DMS 273 treated with DMSO at 0.1 percent for 48 hours (cell line): ENCODE measurements at places on chromosomes 3 and 15.

GRCh38 chr3:79162653-79163052, 605.1 kb downstream of the ROBO1 start:
- no peak for DNase-seq

DNA sequence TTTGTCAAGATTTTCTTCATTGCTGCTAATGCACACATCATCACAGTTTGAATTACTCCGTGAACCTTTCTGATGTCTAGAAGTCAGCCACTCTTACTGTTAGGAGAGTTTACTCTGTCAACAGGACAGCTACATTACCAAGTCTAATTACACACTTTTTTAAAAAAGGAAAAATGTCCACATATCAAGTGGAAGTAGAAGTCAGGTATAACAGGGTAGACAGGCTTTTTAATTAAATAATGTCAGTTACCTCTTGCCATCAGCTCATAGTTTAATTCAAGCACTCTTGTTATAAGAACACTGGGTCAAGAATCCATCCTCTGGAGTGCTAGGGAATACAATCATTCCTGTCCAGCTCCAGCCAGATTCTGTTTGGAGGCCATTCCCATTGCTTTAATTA, 232.8 kb downstream of the TAFA4 start:
- no peak for DNase-seq

DNA sequence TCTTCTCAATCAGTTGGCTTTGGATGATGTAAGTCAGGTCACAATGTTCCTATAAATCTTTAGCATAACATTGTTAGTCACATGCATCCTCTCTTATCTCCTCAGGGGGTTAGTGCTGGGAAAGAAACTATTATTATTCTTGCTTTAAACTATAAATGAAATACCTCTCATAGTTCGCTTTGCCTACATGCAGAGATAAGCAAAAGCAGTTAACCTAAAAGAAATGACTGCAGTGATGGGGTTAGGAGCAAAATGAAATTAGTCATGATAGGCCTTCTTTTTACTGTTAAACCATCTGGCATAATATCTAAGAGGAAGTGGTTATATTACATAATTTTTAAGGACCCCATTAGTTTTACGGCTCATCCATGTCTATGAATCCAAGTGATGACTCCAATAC, 91.7 kb upstream of the IGSF10 start:
- DNase-seq = no peak

- DNase-seq = no peak
Measured at GRCh38 chr3:35785234-35785888, 146.0 kb downstream of the ARPP21 start.

GRCh38 chr15:56076640-56077039, 83.2 kb upstream of the NEDD4 start:
- DNase-seq = peak; percentile 43

GRCh38 chr3:27326629-27327545, 42.3 kb downstream of the NEK10 start:
- DNase-seq = no peak

DNA sequence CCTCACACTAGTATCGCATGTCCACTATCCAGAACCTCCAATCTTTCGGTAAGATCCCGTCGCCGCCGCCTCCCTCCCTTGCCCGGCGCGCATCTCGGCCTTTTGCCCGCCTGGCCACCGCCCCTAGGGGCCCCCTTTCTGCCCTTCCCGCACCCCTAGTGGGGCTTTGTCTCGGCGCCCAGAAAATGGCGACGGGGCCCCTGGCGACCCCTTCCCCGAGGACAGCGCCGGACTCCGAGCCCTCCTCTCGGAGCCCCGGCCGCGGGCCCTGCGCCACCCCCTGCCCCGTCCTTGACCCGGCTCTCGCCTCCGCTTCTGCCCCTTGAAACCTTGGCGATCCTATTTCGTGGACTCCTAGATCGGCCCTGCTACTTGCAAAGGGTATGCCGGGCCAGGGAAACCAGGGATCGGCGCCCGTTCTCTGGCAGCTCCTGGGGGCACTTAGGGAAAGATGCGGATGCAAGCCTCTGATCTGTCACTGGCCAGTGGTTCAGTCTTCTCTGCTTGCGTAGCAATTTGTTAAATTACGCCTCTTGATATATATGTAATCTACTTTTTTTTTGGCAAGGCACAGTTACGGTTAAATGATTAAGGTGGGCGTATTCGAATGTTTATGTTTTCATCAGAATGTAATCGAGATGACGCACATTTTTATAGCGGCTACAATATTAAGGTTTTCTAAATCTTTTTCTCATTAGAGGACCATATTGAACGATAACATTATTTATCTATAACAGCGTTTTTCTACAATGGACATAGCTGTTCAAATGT, 603 bp downstream of the EIF1B start:
- DNase-seq = no peak

GRCh38 chr3:145903472-145904013, 257.4 kb downstream of the PLOD2 start:
- DNase-seq = no peak

GRCh38 chr3:51373658-51374421, 11.3 kb upstream of the MANF start:
- no peak for DNase-seq

DNA sequence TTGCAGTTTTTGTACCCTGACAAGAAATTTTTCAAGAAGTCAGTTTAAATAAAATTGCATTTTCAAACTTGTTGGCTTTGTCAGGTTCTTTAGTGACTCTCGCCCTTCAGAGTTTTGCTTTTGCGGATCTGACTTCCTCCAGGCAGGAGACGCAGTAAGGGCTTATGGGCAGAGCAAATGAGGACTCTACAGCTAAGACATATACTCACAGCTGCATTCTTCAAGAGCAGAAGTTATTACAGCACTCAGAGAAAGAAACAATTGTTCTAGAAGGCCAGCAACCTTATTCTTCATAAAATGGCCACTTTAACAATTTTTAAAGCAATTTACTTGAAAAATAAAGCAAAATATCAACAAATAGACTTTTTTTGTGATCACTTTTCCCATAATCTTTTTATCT, 438.8 kb upstream of the THRB start:
- no peak for DNase-seq

DNA sequence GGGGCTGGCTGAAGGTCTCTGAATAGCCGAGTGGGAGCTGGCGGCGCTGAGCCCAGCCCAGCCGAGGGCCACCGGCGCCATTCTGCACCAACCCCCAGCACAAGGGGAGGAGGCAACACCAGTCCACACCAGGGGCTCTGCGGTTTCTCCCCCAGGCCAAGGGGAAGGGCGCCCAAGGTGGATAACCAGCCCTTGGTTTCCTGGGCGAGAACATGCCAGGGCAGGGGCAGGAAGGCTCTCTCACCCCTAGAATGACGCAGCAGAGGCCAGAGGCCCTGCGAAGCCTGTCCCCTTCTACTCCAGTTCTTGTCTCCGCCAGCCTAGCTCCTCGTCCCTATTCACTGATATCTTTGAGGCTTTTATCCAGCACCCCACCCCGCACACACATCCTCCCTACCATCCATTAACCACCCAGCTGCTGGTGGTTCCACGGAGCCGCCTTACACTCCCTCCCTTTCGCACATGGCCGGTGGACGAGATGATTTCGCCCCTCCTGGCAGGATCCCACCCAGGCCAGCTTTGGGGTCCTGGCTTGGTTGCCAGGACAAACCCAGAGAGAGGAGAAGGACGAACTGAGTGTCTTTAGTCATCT, 1.3 kb downstream of the RBPMS2 start:
- DNase-seq = no peak

DNA sequence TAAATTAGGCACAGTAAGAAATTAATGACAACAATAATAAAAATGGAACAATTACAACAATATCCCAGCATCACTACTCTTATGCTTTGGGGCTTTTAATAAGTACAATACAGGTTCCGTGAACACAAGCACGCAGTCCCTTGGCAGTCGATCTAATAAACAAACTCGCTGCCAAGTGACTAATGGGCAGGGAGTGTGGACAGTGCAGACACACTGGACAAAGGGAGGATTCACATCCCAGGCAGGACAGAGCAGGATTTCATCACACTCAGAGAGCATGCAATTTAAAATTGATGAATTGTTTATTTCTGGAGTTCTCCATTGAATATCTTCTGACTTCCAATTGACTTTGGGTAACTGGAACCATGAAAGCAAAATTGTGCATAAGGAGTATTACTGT, 524.1 kb upstream of the CFAP20DC start:
- DNase-seq = no peak

- no peak for DNase-seq
Measured at GRCh38 chr15:100249096-100249815, 92.5 kb downstream of the ADAMTS17 start.

- DNase-seq = no peak
Measured at GRCh38 chr15:92693691-92694331, 38.2 kb upstream of the FAM174B start.

- no peak for DNase-seq
Measured at GRCh38 chr15:66747223-66747622, 45.2 kb downstream of the SMAD6 start.

GRCh38 chr3:193903512-193903817, 232.5 kb upstream of the HES1 start:
- DNase-seq = no peak

- no peak for DNase-seq
Measured at GRCh38 chr3:39705351-39705900, 104.0 kb upstream of the MYRIP start.

GRCh38 chr3:140902791-140903190, 38.8 kb upstream of the SLC25A36 start:
- DNase-seq = no peak

DNA sequence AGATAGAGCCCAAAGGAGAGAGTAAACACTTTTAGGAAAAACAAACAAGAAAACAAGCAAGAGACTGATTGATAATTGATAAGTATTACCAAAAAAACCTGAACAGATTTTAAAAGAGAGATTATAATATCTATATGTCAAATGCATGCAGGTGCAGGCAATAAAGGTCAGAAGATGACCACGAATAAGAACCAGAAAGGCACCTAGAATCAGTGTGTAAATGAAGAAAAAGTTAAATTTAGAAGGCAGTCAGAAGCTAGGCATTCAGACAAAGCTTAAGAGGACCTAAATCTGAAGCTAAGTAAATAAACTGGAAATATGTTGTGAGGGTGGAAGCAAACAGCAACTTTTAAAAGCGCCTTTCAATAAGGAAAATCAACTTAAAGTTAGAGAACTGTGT, 16.3 kb downstream of the IQCB1 start:
- DNase-seq = no peak

GRCh38 chr3:54506603-54507002, 384.3 kb downstream of the CACNA2D3 start:
- no peak for DNase-seq

DNA sequence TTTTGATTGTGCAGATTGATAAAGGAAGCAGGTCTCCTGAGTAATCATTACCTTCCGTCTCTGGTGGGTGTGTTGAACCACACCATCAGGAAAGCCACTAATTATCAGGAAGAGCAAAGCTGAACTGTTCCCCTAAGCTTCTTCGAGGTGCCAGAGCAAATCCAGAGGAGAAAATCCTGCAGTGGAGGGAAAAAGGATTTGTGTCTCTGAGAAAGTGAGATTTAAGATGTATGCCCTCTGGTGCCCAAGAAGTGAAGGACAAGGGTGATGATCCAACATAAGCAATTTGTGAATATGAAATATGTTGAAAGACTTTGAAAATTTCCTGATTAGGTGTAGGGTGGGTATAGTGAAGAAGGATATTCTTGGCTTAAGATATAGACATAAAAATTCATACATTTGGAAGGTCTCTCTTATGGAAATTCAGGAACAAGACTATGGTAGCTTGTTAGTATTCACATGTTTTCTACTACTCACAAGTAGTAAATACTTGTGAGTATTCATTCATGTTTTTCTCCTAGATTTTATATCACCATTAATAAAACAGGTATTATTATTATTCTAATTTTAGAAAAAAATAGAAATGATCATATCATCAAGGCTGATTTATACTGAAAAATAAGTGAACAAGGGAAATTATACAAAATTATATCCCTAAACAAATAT, 34.8 kb downstream of the COMMD2 start:
- peak; percentile 53 for DNase-seq

DNA sequence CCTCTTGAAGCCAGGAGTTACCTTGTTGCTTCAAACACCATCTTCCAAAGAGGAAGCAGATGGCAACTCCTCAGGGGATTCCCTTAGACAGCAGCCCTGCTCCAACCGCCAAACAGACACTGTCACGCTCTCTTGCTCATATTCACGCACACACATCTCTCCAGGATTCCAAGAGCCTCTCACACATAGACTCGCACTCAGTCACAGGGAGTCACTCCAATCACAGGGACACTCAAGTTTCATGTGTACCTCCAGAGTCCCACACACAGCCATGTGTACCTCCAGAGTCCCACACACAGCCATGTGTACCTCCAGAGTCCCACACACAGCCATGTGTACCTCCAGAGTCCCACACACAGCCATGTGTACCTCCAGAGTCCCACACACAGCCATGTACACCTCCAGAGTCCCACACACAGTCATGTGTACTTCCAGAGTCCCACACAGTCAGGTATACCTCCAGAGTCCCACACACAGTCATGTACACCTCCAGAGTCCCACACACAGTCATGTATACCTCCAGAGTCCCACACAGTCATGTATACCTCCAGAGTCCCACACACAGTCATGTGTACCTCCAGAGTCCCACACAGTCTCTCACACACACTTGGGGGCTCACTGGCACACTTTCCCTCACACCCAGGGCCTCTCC, 6.1 kb downstream of the VWA5B2 start:
- peak; percentile 45 for DNase-seq

- no peak for DNase-seq
Measured at GRCh38 chr3:42023380-42023779, 61.5 kb upstream of the ULK4 start.

DNA sequence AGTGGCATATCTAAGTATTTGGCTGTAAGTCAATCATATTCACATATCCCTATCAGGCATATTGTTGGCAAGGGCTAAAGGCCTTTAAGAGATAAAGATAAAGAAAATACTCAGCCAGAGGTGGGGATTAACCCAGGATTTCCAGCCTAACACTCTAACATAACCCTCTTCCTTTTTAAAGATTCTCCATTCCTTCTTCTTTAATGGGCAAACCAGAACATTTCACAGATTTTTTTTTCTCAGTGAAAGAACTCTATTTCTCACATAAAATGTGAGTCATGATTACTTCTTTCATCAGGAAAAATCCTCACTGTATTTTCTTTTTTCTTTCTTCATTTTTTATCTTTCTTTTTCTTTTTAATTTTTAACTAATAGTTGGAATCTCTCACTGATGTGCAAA, 200.4 kb downstream of the NR1D2 start:
- no peak for DNase-seq

DNA sequence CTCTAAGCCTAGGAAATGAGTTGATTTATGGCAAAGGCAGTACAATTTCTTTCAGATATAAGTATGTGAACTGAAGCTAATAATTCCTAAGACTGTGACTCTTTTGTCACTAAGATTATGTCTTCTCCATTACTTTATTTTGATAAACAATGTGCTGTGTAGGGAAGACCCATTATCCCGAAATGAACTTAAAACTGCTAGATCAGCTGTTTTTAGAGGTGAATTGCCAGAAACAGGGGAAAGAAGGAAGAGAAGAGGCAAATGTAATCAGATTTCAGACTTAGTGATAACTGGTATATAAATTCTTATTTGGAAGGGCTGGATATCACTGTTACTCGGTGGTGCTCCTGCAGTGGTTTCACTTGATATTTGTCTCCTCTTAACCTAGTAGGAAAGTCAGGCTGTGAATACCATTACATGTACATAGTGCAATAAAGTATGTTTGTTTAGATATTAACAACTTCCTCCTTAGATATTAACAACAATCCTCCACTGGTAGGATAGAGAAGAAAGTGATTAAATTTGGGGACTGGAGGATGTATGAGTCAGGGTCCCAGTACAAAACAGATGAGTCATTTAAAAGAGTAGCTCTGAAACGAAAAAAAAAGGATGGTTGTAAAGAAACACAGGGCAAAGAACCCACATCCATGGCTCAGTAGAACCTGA, 338.5 kb upstream of the KCNH8 start:
- no peak for DNase-seq
